ENCODE measurements at places on chromosomes 7 and 10.
A peak's percentile ranks its signal among the peaks of the same experiment; 100 is the strongest.

GRCh38 chr10:71769279-71769823, 4.0 kb downstream of the VSIR start:
- DNase-seq = no peak

DNA sequence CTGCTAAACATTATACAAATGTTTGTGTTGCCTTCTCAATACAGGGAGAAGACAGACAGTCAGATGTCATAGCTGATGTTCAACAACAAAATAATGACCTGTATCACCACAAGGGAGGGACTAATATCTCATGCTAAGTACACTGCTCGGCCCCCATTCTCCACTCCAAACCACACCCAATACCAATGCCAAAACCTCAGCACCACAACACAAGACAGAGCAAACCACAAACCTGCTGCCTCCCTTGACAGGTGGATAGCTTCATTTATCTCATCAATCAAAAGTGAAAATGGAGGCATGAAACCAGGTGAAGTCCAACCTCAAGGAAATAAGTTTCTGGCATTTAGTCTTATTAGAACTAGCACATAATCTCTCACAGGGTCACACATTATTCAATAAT, 109.5 kb downstream of the PARD3 start:
- no peak for DNase-seq

- no peak for DNase-seq
Observed at GRCh38 chr7:87083865-87084519, 24.5 kb upstream of the ELAPOR2 start.

GRCh38 chr10:6171881-6172695, 30.6 kb upstream of the PFKFB3 start:
- DNase-seq = no peak

DNA sequence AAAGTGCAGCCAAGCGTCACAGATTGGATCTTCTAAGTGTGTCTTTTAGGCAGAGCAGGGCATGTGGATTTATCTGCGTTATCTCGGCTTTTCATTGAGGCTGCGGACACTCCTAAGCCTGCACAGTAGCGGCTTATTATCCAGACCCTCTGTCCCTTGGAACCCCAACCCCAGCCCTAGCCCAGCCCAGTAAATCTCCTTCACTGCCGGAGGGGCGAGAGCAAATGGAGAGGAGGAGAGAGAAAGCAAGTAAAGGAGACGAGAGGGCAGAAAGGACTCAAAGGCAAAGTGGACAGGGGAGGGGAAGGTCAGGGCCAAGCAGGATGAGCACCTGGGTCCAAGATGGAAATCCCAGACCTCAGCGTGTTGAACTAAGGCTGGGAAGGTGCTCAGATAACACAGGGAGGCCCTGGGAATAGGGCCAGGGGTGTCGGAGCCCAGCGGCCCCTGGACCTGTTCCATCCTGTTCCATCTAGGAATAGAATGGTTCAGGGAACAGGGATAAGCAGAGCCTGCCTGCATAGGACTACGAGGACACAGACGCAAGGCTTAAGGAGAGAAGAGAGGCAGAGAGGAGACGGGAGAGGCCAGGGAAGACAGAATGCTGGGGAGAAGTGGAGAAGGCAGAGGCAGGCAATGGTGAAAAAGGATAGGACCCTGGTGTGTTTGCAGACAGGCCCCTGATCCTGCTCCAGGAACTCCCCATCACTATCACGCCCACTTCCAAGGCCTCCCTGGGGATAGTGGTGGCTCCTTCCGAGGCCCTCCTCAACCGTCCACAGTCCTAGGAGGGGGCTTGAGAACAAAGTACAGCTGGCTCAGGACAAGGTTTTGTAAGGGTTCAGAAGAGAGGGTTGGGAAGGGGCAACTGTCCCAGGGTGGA, 99.6 kb downstream of the CHST15 start:
- DNase-seq = no peak

DNA sequence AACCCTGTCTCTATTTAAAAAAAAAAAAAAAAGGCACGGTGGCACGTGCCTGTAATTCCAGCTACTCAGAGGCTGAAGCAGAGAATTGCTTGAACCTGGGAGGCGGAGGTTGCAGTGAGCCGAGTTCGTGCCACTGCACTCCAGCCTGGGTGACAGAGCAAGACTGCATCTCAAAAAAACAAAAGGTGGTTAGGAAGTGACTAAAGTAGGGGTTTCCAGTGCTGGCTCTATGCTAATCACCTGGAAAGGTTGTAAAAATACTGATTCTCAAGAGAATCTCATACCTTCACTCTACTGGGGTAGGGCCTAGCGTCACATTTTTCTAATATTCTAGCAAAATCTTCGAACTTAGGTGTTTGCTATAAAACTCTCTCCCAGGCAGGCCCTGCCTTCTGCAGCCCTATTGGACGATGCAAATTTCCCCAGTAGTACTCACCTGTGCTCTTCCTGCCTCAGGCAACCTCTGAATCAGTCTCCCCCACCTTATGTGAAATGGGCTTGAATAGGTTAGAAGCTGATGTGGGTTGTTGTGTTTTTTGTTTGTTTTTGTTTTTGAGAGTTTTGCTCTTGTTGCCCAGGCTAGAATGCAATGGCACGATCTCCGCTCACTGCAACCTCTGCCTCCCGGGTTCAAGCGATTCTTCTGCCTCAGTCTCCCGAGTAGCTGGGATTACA, 3.5 kb downstream of the ZP3 start:
- DNase-seq = no peak

- no peak for DNase-seq
Observed at GRCh38 chr7:158689488-158689887, 15.1 kb downstream of the NCAPG2 start.

DNA sequence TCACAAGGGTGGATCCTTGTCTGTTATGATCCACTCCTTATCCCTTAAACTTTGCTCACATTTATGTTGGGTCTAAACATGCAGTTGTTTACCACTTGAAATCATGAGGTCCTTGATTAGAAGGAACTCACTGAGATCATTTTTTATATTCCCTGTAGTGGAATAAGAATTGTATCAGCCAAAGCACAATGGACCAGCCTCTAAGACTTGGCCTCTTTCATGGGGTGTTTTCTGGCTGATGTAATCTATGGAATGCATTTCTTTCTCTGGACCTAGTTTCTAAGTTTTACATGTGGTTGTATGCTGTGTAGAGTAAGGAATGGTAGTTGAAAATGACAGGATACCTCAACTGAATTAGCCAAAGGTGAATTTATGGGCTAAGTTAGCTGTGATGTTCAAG, 376.6 kb downstream of the SORCS3 start:
- DNase-seq = no peak

GRCh38 chr7:70355198-70356020, 757.1 kb downstream of the AUTS2 start:
- DNase-seq = peak; percentile 52

DNA sequence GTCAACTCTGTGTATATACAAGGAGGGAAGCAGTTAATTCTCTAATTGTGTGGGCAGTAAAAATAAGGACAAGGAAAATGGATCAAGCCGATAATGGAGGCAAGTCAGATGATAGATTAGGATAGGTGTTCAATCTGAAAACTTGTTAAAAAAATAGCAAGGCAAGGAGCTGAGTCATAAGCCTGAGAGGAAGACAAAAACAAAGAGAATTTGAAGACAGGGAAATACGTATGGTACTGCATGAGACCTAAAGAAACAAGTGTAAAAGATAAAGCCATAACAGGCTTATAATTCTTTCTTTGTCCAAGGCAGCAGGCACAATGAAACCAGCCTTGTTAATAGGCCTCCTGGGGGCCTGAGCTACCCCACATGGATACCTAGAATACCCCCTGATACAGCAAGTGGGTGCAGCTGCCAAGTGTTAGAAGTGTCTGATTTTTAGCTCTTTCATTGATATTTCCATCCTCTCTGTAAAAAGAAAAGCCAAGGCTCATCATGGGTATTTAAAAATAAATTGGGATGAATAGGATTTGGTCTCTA, 1570.6 kb upstream of the LRRTM3 start:
- no peak for DNase-seq

DNA sequence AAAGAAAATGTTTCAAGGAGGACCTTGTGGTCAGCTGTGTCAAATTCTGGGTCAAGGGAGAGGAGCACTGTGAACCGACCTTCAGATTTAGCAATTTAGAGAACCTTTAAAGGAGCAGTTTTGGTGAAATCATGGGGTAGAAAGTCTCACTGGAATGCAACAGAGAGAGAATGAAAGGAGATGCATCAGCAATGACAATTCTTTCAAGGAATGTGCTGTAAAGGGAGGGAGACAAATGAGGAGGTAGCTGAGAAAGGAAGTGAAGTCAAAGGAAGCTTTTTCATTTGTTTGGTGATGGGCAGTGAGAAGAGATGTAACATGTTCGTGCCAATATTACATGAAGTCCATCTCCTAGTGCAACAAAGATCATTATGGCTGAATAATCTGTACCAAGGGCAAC, 166.0 kb downstream of the TSPAN12 start:
- no peak for DNase-seq

DNA sequence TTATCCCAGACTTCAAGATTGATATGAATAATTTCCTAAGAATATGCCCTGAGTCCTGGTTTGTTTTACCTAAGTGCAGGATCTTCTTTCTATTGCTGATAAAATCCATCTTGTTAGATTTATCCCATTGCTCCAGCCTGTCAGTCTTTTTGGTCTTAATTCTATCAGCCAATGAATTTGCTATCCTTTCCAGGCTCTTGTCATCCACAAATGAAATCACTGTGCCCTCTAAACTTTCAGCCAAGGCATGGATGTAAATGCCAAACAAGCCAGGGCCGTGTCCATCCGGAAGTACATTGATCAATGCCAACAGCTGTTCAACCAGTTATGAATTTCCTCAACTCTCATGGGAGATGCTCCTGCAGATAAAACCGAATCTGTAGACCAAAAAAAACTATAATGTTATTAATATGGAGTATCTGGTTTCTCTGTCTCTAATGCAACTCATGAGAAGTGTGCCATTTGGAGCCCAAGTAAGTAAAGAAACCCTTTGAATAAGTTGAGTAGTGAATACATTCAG, 40.0 kb downstream of the NPY start:
- no peak for DNase-seq

DNA sequence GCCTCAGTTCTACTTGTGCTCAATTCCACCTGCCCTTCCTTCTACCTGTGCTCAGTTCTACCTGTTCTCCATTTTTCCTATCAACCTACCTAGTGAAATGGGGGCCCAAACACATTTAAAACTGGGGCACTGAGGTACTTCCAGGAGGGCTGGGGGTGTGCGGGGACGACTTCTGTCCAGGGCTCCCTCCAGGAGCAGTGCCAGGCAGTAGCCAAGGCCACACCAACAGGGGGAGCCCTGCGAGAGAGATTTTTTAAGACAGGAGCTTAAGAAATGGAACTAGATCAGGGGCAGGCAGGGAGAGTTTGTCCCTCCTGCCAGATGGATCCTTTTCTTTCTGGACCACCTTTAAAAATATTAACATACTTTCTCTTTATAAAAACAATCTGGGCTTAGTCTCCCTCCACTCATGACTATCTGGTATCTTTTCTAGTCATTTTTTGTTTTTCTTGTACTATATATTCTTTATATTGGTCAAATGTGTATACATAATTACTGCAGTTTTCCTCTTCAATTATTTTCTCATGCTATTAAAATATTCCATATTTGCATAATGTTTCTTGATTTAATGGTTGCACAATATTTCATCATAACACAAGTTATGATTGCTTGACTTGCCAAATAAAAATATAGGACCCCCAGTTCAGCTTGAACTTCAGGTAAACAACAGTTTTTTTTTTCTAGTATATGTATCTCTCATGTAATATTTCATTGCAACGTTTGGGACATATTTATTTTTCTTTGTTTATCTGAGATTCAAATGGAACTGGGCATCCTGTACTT, 47.3 kb upstream of the INSYN2A start:
- DNase-seq = peak; percentile 73

GRCh38 chr10:124672181-124672638, 72.0 kb downstream of the FAM53B start:
- DNase-seq = no peak

Measured in HEK293T (cell line).